Renal cortical epithelial cell (primary cell): ENCODE measurements at places on chromosomes 7 and 10.

GRCh38 chr10:117075064-117075463 lies 63.0 kb downstream of the VAX1 start:
- no peak for DNase-seq

- DNase-seq: no peak
Measured at GRCh38 chr10:63058236-63058635, 74.9 kb upstream of the NRBF2 start.

- DNase-seq: peak; percentile 94
Measured at GRCh38 chr7:74483402-74484336, 30.0 kb downstream of the GTF2IRD1 start.

DNA sequence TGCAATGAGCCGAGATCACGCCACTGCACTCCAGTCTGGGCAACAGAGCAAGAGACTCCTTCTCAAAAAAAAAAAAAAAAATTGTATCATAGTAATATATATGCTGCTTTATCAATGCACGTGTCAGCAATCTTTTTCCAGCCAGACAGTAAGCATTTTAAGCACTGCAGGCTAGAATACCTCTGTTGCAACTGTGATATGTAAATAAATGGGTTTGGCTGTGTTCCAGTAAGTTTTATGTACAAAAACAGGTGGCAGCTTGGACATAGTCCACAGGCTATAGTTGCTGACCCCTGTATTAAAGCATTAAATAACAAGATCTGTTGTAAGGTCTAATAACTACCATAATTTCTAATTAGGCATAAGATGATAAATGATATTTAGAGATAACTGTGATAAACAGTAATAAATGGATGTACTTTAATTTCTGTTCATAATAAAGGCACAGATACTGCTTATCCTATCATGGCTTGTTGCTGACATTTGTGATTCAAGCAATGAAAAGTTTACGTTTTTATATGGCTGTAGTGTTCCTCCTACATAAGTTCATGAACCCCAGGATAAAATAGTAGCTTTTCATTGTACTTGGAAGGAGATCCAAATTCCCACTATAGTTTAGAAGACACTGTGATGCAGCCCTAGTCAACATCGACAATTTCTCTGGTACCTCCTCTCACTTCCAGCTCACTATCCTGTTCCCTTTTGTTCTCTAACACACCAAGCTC lies 161.4 kb downstream of the ELMO1 start:
- DNase-seq: peak; percentile 9

GRCh38 chr7:157299613-157300368 lies 37.0 kb upstream of the DNAJB6 start:
- peak; percentile 62 for DNase-seq

- no peak for DNase-seq
Measured at GRCh38 chr7:7476381-7476780, 59.3 kb downstream of the COL28A1 start.

DNA sequence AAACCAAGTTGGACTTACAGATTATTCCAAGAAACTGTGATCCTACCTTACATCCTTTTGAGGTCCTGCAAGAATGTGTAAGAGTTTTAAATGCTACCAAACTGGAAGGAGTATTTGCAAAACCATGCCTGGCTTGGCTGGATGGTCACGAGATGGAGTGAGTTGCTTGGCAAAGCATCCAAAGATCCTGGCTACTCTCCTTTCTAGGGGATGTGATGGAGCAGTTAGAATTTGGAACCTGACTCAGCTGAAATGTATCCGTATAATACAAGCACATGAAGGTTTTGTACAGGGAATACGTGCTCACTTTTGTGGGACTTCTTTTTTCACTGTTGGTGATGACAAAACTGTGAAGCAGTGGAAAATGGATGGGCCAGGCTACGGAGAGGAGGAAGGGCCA lies 13.3 kb upstream of the SYPL1 start:
- no peak for DNase-seq

GRCh38 chr7:129499999-129500398 lies 2.3 kb upstream of the SMKR1 start:
- DNase-seq: no peak

DNA sequence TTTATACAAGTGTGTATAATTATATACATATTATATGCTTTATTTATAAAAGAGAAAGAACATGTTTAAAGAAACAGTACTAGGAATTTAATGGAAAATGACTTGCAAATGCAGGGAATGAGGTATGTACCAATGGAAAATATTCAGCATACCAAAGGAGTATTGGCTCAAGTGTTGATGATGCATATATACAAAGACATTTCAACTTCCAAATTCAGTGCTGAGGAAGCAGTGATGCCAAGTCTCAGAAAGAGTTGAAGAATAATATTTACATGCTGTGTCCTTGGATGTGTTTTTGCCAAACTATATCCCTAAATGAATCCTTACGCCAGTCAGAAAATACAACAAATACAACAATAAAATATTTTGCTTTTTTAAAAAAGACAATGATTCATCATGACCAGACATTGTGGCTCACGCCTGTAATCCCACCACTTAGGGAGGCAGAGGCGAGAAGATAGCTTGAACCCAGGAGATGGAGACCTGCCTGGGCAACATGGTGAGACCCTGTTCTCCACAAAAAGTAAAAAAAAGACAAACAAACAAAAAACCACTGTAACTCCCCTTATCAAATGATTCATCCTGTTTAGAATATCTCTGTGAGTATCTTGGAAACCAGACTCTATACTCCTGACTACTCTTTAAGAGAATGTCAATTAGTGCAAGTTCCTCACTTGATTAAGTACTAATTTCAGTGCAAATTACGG lies 157.2 kb downstream of the CHRM2 start:
- DNase-seq: no peak

- DNase-seq: no peak
Measured at GRCh38 chr7:50653126-50653864, 88.1 kb upstream of the DDC start.

DNA sequence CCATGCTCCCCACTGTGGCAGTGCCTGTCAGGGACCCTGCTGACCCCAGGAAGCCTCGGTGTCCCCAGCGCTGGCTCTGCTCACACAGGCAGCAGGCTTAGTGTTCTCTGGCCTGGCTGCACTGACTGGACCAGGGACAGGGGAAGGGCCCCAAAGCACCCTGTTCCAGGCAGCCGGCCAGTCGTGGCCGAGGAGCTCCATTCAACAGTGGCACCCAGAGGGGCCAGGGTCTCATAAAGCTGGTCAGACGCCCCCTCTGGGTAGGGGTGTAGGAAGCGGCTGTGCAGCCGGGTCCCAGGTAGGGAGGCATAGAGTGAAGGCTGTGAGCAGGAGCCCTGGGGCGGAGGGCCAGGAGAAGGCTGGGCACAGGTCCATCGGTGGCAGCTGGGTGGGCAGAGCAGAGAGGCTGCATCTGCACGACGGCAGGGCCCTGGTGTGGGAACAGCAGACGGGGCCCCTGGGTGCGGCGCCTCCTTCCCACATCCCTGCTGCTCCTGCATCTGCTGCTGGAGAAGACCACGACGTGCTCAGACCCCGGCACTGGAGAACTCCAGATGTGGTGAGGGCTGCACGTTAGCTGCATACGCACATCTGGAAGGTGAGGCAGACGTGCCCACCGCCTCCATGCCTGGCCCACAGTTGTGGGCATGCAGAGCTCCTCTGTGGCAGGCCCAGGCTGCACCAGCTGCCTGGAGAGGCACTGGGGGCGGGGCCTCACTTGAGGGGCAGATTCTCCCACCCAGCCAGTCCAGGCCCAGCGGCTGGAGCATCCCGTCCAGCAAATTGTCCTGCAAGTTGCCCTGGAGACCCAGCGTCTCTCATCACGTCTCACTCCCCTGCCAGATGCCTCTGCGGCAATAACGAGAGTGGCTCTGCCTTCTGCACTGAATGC lies 25.1 kb downstream of the MNX1 start:
- no peak for DNase-seq

DNA sequence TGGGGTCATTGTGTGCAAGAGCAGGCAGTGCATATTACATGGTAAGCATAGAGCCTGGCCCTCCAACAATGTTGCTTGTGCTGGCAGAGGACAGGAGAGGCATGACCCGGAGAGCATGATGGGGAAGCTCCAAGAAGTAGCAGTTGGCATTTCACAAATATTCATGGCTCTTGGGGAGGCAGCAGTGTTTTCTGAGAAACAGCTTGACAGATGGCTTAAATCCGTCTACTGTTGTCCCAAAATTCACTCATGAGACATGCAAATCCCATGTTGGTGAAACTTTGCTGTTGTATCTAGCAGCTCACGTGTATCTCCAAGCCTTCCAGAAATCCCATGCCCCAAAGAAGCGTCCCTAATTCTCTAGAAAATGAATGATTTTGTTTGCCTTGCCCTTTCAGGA lies 487.0 kb downstream of the SORCS3 start:
- DNase-seq: no peak

- DNase-seq: no peak
Measured at GRCh38 chr10:3195726-3196125, 23.1 kb upstream of the PITRM1 start.

- no peak for DNase-seq
Measured at GRCh38 chr7:99290980-99291607, 18.5 kb downstream of the MYH16 start.

DNA sequence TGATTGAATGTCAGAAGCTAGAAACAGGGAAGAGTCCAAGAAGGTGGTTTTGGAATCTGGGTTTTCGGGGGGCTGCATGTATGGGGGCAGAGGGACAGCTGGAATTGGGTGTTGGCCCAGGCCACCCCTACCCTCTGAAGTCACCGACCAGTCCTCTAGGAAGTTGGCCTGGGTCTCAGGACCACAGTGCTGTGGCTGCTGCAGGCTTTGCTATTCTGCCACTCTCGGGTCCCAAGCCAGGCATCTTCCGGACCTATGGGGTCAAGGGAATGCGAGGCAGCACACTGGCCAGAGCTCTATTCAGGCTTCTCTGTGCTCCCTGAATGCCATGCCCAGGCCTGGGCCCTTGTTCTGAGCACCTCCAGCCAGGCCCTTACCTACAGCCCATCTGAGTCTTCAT lies 13.2 kb downstream of the FGF8 start:
- DNase-seq: no peak
